IMR-90 (cell line): ENCODE measurements at places on chromosomes 1 and 21. TPM values are rescaled to one million over a fixed set of nuclear protein-coding genes. Genes with fewer than 3 reads are reported as not detected.

DNA sequence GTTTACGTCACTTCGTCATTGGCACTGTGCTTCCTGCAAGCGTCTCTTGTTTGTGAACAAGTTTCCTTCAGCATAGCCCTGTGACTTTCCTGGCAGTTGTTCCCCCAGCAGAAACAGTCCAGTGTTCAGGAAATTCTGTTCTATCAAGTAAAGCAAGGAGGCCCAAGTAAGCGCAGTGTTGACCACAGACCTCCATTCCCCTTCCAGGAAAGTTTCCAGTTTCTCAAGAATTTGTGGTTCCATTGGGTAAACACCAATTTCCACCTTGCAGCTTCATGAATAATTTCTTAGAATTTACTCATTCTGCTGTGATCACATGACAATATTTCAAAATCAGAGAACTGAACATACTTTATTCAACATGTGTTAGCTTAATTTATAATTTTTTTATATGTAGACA, 88.5 kb upstream of the ETV3 start:
- no peak for DNase-seq

The DNAJC8 gene
- 77.0 and 81.0 TPM in 2 replicates for polyA plus RNA-seq

The NHLH1 gene
- polyA plus RNA-seq = 0.14 and 0.26 TPM in 2 replicates

DNA sequence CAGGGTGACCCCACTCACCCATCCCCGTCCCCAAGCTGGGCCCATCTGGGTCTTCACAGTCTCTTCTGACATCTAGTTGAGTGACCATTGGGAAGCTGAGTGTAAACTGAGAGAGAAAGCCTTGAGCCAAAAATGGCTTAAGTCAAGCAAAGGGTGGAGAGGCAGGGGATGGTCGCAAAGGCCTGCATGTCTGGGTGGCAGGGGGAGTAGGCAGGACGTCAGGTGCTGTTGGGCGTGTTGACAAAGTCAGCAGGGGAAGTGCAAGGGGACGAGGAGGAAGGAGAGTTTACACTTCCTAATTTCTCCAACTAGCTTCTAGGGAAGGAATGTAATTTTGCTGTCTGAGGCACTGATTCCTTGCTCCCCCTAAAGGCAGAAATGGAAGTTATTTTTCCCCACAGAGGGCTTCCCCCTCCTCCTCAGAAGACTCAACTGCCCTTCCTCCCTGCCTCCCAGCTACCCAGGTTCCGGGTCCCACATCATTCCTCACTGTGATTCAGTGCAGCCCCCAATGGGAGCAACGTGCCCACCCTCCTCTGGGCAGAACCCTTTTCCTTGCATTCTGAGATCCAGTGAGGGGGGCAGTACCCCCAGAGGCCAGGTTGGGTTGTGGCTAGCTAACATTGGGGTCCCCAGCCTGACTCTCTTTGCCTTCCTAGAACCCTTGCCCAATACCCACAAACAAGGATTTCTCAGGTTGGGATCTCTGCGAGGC, 1.2 kb upstream of the ADORA1 start:
- peak; percentile 22 for DNase-seq

The TEKT2 gene
- 0.14 TPM in 1 of 2 replicates, not detected in the other for polyA plus RNA-seq
